ENCODE measurements at places on chromosomes 3 and 15.

DNA sequence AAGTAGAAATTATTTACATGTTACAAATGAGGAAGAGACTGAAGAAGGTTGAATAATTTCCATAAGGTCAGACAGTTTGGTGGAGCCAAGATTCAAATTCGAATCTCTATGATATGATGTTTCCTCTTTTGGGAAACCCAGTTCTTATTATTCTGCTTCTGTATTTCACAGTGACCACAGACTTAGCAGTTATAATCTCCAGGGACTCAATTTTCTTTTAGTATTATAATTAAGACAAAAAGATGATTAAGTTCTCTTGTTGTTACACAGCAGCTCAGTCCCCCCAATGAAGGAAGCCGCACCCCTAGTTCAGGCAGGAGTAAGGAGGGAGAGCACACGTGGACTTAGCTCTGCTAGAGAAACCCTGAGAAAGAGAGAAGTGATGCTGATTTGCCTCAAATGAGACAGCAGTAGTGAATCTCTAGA is 130.6 kb downstream of the CCNL1 start:
- no peak for DNase-seq

DNA sequence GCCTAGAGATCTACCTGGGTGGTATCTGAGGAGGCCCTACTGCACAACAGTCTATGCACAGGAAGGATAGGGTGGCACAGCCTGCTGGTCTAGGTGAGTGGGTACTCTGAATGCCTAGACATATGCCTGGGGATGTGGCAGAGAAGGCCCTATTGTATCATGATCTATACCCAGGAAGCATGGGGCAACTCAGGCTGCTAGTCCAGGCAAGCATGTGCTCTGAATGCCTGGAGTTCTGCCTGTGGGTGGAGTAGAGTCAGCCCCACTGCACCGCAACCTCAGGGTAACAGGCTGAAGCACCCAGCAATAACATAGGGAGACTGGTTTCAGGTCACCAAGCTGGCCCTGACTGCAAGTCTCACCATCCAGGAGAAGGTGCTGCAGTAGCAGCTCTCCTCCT is 224.7 kb downstream of the MFSD1 start:
- no peak for DNase-seq

DNA sequence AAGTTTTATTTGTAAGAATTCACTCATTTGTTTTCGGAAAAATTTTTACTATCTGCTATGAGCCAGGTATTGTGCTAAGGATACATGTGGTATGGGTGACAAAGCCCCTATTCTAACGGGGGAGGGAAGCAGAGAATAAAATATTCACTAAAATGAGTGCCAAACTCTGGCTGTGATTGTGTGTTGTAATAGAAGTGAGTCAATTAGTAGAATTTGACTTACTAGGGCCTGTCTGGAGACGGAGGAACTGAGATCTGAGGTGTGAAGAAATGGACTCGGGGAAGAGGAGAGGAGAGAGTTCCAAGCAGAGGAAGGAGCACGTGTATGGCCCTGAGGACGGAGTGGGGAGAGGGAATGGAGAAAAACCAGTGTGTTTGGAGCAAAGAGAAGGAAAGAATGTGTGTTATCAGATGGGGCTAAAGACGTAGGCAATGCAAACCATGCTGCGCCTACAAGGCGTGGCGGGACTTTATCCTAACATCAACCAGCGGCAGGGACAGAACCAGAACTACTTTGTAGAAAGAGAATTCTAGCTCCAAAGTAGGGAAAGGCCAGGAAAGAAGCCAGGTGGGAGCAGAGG is 89.1 kb downstream of the OSBPL10 start:
- DNase-seq: no peak

DNA sequence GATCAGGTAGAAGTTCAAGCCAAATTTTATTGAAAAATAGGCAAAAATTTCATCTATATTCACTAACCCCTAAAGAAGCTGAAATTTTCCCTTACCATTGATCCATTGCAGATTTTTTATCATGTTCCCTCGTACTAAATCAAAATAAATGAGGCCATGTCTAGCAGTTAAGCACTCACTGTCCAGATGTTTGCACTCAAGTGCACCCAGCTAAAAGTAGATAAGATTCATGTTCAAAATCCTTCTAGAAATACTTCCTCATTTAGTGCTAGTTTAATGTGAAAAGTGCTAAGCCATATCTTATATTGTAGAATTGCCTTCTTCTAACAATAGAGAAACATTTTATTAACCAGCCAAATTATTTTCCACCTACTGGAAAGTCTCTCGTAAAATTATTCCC is 164.7 kb upstream of the UBE2E2 start:
- no peak for DNase-seq

DNA sequence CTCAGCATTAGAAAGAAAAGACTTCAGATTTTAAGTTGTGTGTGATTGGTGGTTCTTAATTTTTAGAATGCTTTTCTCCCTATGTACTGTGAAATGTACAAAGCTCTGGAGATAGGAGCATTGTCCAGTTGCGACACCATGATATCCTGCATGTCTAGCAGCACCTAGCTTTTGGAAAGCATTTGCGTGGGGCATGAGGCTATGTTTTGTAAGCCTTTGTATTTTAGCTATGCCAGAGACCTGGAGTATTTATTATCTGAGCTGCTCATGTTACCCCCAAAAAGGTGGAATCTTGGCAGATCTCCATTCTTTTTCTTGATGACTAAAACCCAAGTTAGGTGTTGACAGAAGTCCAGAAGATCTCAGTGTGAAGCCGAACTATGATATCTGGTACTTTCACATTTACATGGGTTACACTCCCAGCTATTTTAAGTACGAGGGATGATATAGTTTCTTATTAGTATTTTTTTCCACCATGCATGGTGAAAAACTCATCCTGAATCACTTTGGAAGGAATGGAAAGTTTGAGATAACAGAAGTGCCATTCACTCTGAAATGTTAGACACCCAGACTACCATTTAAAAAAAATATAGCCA is 126.7 kb upstream of the SAMMSON start:
- no peak for DNase-seq

All from activated CD4-positive, alpha-beta T cell treated with anti-CD3 and anti-CD28 coated beads for 24 hours (primary cell).